ENCODE measurements at places on chromosomes 3 and 15.

GRCh38 chr15:78909791-78910228 lies 35.0 kb downstream of the CTSH start:
- peak; percentile 64 for DNase-seq

DNA sequence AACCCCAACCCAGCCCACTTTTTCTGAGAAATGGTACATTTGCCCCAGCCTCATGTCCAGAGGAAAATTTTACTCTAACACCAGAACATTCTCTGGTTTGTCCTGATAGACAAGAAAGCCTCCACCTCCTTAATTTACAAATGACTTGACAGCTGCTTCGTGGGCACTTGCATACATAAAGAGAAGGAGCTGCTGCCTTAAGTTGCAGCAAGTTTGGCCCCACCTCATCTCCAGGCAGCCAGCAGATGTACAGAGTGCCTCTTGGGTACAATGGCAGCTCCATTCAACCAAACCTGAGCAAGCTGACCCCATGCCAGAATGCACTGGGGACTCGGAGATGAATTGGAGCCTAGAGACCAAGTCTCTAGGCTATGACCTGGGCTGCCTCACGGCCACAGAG lies 6.2 kb upstream of the H1-8 start:
- no peak for DNase-seq

DNA sequence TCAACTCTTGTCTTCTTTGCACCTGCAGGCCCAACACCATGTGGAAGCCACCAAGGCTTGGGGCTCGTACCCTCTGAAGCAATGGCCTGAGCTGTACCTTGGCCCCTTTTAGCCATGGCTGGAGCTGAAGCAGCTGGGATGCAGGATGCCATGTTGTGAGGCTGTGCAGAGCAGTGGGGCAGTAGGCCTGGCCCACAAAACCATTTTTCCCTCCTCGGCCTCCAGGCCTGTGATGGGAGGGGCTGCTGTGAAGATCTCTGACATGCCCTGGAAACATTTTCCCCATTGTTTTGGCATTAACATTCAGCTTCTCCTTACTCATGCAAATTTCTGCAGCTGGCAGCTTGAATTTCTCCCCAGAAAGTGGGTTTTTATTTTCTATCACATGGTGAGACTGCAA lies 58.5 kb downstream of the DPH6 start:
- DNase-seq, result no peak

GRCh38 chr15:23690450-23690852 lies 3.3 kb upstream of the NDN start:
- DNase-seq, result peak; percentile 93

GRCh38 chr3:78887547-78888011 lies 880.2 kb downstream of the ROBO1 start:
- DNase-seq, result peak; percentile 44
